Tibial nerve (tissue), 4 donors: ENCODE measurements at places on chromosomes 2 and 18. TPM values are rescaled to one million over a fixed set of nuclear protein-coding genes. Genes with fewer than 3 reads are reported as not detected.
A peak's percentile ranks its signal among the peaks of the same experiment; 100 is the strongest.

GRCh38 chr2:20596973-20597859, 53.7 kb downstream of the HS1BP3 start:
- peak; percentile 84 for DNase-seq

- DNase-seq: no peak
Measured at GRCh38 chr2:240519396-240520129, 38.2 kb downstream of the ANKMY1 start.

DNA sequence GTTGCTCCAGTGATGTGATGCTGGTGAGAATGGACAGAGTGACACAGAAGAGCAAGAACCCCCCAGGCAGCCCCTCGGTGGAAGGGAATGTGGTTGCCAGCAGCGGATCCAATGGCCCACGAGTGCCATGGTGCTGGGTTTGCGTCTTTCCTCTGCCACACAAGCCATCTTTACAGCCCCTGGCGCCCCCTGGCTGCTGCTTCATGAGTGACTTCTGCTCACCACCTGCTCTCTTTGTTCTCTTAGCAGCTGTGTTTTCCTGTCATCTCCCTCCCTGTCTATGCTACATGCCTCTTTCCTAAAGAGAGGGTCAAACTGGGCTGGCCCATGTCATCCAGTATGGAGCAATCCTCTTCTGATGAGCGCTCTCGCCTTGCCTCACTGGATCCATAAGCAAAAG, 300.0 kb upstream of the SMIM21 start:
- DNase-seq: no peak

DNA sequence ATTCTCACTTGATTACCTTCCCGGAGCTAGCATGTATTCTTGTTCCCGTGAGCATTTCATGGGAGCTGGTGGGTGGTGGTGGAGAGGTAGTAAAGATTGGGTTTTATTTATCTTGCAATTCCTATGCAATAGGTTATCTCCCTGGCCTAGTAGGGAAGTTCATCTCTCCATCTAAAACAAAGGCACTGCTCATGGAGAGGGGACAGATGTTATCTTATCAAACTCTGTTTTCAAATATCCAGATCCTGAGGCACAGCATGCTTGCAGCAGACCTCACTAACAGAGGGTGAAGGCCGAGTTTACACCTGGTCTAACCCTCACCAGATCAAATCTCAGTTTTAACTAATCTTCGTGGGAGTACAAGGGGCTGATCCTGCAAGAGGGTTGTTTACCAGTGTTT, 98.9 kb downstream of the CYRIA start:
- no peak for DNase-seq

The CNDP2 gene
- total RNA-seq: 87.8 TPM

The GKN2 gene
- total RNA-seq: not detected
